Chondrocyte (in vitro differentiated cells): ENCODE measurements at places on chromosomes 11 and 22. TPM values are rescaled to one million over a fixed set of nuclear protein-coding genes. Genes with fewer than 3 reads are reported as not detected.

Gene TEAD1
- total RNA-seq: 128 to 137 TPM (median 135 TPM) in 3 replicates

Gene ACCS
- 5.8 to 14.7 TPM (median 11.1 TPM) in 3 replicates for total RNA-seq

GRCh38 chr11:7353100-7353499, 101.4 kb downstream of the SYT9 start:
- H3K27me3 ChIP-seq: peaks cover 5% of the 10 kb centered on the region
- no peak overlapping the region for H3K27ac ChIP-seq
- H3K36me3 ChIP-seq: no peaks in the 10 kb centered on the region
- no peak overlapping the region for H3K4me3 ChIP-seq

GRCh38 chr22:49380095-49380827, 447.4 kb downstream of the BRD1 start:
- peak; percentile 19 for DNase-seq
- H3K4me1 ChIP-seq: no peaks in the 10 kb centered on the region
- H3K27me3 ChIP-seq: peaks cover 6% of the 10 kb centered on the region
- peaks cover 2% of the 10 kb centered on the region for H3K36me3 ChIP-seq
- no peak overlapping the region for H3K27ac ChIP-seq

Gene MPZL2
- total RNA-seq: not detected in 3 replicates
